ENCODE measurements at places on chromosomes 11 and 22. TPM values are rescaled to one million over a fixed set of nuclear protein-coding genes. Genes with fewer than 3 reads are reported as not detected.

HTR3B gene
- not detected for total RNA-seq

OR10G6 gene
- total RNA-seq = not detected

MYO18B gene
- 0.02 TPM for total RNA-seq

LUZP2 gene
- not detected for total RNA-seq

GUCY1A2 gene
- total RNA-seq = 0.10 TPM

ISX gene
- not detected for total RNA-seq

SBF2 gene
- 13.3 TPM for total RNA-seq

ZDHHC13 gene
- 14.8 TPM for total RNA-seq
